ENCODE measurements at places on chromosomes 12 and 14. TPM values are rescaled to one million over a fixed set of nuclear protein-coding genes. Genes with fewer than 3 reads are reported as not detected.

DNA sequence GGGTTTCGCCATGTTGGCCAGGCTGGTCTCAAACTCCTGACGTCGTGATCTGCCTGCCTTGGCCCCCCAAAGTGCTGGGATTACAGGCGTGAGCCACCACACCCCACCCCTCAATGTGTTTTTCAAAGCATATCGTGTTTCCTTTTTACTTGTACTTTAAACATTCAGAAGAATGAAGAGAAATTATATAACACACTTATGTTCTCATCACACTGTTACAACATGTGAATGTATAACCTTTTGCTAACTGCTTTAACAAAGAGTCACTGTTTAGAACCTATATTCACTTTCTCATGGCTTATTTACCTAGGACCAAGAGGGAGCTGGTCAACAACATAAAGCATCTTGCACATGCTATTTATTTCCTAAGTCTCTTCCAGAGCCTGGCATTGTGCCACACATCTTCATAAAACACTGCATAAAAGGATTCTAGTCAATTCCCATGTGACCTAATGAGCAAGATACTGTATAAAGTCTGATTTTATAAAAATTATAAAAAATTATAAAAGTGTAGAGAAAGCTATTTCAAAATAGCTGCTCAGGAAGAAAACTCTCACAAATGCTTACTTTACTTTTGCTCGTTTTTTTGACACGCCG is 16.0 kb upstream of the ACTR6 start:
- H3K27ac ChIP-seq, result no peak overlapping the region
- H3K4me1 ChIP-seq, result peaks cover 13% of the 10 kb centered on the region
- no peaks in the 10 kb centered on the region for H3K27me3 ChIP-seq
- DNase-seq, result no peak
- H3K4me3 ChIP-seq, result no peak overlapping the region
- peaks cover 18% of the 10 kb centered on the region for H3K36me3 ChIP-seq

DNA sequence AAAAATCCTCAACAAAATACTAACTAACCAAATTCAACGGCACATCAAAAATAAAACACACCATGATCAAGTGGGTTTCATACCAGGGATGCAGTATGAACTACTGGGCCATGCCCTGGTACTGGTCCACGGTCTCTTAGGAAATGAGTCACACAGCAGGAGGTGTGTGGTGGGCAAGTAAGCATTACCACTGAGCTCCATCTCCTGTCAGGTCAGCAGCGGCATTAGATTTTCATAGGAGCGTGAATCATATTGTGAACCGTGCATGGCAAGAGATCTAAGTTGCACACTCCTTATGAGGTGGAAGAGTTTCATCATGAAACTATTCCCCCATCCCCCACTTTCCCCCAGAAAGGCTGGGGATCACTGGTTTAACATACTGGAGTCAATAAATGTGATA is 6.7 kb upstream of the LGR5 start:
- H3K27me3 ChIP-seq, result peaks cover 36% of the 10 kb centered on the region
- H3K4me3 ChIP-seq, result no peak overlapping the region
- H3K36me3 ChIP-seq, result no peaks in the 10 kb centered on the region
- DNase-seq, result no peak

ANHX gene
- total RNA-seq, result not detected

GRCh38 chr12:76711241-76711640 is 52.7 kb upstream of the ZDHHC17 start:
- peaks cover 1% of the 10 kb centered on the region for H3K4me1 ChIP-seq
- no peaks in the 10 kb centered on the region for H3K27me3 ChIP-seq
- no peak for DNase-seq
- H3K4me3 ChIP-seq, result no peak overlapping the region

DNA sequence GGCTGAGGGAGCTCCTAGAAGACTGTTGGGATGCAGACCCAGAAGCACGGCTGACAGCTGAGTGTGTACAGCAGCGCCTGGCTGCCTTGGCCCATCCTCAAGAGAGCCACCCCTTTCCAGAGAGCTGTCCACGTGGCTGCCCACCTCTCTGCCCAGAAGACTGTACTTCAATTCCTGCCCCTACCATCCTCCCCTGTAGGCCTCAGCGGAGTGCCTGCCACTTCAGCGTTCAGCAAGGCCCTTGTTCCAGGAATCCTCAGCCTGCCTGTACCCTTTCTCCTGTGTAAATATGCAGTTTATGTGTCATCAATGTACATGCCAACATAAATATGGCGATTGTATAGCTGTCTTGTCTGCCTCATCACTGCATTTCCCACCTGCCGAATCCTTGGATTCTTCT is 7.5 kb downstream of the AMHR2 start:
- no peak overlapping the region for H3K4me3 ChIP-seq
- DNase-seq, result no peak
- no peak overlapping the region for H3K27ac ChIP-seq

- no peak for DNase-seq
- no peaks in the 10 kb centered on the region for H3K4me1 ChIP-seq
- H3K36me3 ChIP-seq, result no peaks in the 10 kb centered on the region
- no peaks in the 10 kb centered on the region for H3K27me3 ChIP-seq
- no peak overlapping the region for H3K27ac ChIP-seq
Measured at GRCh38 chr12:67420506-67420905, 151.3 kb downstream of the CAND1 start.

DNA sequence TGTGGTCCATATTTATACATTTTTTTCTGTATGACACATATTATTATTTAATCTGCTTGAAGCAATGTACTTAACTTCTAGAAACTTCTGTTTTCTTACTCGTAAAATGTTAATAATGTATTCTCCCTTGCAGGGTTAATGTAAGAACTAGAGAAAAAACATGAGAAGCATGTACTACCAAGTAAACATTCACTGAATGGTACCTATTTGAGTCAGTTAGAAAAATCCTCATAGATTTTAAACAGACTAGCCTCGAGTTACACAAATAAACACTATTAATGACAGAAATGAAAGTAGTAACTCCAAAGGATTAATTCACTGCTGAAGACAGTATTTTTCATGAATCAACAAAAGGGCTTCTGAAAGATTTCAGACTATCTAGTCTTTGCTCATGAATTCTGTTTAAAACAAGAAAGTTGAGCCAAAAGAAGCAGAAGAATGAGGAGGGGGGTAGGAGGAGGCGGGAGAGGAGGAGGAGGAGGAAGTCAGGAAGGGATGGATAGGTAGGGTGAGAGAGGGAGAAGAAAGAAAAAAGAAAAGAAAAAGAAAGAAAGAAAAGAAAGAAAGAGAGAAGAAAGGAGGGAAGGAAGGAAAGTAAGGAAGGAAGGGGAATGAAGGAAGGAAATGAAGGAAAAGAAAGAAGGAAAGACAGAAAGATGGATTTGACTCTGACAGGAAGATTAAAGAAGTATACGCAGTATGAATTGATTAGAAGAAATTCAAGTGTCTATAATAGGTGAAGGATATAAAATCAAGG is 68.2 kb upstream of the CCDC91 start:
- no peak overlapping the region for H3K27ac ChIP-seq
- H3K36me3 ChIP-seq, result no peaks in the 10 kb centered on the region
- H3K4me1 ChIP-seq, result no peaks in the 10 kb centered on the region
- no peak overlapping the region for H3K4me3 ChIP-seq
- DNase-seq, result no peak
